Osteocyte (in vitro differentiated cells): ENCODE measurements at places on chromosomes 1 and 21. TPM values are rescaled to one million over a fixed set of nuclear protein-coding genes. Genes with fewer than 3 reads are reported as not detected.

DNA sequence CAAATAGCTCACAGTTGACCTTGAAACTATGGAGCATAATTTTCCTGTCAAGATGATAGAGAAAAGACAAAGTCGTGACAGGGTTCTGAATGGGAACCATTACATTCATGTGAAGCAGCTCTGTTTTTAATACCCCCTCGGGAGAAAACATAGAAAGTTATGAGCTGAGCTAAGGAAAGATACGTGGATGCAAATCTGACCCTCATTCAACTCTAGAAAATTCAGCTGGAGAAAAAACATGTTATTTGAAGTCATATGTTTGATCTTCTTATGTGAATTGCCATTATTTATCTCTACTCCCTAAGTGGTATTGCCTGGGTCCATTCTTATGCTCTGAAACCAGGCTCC, 48.0 kb upstream of the LRRC52 start:
- H3K27me3 ChIP-seq, result peaks cover 7% of the 10 kb centered on the region
- H3K27ac ChIP-seq, result no peak overlapping the region
- H3K4me3 ChIP-seq, result no peak overlapping the region
- DNase-seq, result no peak
- H3K4me1 ChIP-seq, result no peaks in the 10 kb centered on the region

DNA sequence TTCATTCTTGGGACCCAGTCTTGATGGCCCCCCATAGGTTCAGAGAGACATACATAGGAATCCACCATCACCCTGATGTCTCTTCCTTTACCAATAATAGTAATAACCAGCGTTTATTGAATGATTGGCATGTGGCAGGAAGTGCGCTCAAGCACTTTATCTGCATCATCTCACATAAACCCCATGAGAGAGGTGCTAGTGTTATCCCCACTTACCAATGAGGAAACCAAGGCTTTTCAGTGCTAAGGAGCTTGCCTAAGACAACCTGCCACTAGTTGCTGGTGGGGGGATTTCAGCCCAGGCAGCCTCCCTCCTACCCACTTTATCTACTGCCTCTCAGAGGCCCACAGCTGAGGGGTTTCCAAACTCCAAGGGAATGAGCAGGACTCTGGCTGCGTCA, 7.7 kb downstream of the LGR6 start:
- peaks cover 13% of the 10 kb centered on the region for H3K4me1 ChIP-seq
- H3K4me3 ChIP-seq, result no peak overlapping the region
- H3K27ac ChIP-seq, result no peak overlapping the region
- H3K27me3 ChIP-seq, result peaks cover 8% of the 10 kb centered on the region
- no peaks in the 10 kb centered on the region for H3K36me3 ChIP-seq
- no peak for DNase-seq

DNA sequence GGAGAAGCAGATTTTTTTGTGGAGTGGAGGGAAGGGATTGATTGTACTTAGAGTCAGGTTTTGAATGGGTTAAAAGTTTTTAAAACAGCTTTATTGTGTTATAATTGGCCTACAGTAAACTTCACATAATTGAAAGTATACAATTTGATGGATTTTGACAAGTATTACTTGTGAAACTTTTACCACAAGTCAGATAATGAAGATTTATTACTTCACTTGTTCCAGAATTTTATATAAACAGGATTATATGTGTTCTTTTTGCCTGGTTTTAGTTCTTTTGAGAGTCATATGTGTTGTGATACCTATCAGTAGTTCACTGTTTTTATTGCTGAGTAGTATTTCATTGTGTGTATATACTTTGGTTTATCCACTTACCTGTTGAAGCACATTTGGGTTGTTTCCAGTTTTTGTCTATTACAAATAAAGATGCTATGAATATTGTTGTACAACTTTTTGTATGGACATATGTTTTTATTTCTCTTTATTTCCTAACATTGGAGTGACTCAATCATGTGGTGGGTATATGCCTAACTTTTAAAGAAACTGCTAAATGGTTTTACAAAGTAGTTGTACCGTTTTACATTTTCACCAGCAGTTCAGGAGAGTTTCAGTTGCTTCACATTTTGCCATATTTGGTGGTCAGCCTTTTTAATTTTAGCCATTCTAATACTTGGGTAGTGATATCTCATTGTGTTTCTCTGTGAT, 71.0 kb downstream of the DYRK1A start:
- no peak for DNase-seq
- H3K27me3 ChIP-seq, result no peaks in the 10 kb centered on the region
- H3K36me3 ChIP-seq, result peaks cover 6% of the 10 kb centered on the region

The SELP gene
- not detected in 2 replicates for total RNA-seq

DNA sequence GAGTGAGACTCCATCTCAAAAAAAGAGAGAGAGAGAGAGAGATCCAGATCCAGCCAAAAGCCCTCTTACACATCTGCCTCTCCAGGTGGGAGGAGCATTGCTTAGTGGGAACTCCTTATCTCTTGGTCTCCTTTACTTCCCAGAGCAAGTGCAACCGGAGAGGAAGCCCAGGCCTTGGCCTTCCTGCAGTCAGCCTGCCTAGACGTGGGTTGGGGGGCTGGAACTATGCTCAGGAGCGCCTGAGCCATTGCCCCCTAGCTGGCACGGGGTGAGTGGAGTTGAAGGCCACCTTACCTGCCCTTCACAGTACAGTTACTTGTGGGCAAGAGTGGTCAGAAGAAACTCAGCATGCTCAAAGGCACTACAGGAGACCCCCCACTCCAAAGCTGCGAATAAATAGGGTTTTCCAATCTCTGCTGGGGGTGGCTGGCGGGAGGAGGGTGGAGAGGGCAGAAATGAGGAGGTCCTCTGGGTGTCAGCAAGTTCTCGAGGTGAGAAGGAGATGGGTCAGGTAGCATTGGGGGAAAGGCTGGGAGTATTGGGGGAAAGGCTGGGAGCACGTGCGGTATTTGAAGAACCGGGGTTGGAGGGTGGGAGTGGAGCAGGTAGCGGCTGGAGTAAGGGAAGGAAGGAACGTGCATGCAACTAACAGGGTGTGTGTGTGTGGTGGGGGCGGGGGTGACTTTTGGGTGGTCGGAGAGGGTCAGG, 4.7 kb upstream of the DMBX1 start:
- H3K36me3 ChIP-seq, result no peaks in the 10 kb centered on the region
- H3K4me3 ChIP-seq, result no peak overlapping the region
- peaks cover 10% of the 10 kb centered on the region for H3K4me1 ChIP-seq
- no peak overlapping the region for H3K27ac ChIP-seq
- peaks cover 87% of the 10 kb centered on the region for H3K27me3 ChIP-seq
